Gastrocnemius medialis (tissue), 4 donors: ENCODE measurements at places on chromosomes 6 and 20.

DNA sequence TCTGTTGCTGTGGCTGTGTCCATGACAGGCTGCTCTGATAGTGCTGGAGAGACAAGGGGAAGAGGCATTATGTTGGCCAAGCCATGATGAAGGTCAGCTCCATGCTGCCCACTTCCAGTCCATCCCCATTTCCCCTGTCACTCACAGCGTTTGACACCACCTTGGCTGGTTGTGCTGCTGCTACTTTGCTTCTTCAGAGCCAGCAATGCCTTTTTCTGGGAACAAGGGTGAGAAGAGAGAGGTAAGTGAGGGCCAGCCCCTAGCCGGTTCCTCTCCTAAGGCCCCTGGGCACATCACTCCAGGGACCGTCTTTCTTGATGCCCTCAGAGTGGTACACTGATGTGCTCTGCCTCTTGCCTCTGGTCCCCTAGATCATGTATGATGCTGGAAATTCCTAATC, 2.0 kb downstream of the NELFE start:
- no peak for DNase-seq

GRCh38 chr6:36386495-36387439, 702 bp downstream of the ETV7 start:
- no peak for DNase-seq

DNA sequence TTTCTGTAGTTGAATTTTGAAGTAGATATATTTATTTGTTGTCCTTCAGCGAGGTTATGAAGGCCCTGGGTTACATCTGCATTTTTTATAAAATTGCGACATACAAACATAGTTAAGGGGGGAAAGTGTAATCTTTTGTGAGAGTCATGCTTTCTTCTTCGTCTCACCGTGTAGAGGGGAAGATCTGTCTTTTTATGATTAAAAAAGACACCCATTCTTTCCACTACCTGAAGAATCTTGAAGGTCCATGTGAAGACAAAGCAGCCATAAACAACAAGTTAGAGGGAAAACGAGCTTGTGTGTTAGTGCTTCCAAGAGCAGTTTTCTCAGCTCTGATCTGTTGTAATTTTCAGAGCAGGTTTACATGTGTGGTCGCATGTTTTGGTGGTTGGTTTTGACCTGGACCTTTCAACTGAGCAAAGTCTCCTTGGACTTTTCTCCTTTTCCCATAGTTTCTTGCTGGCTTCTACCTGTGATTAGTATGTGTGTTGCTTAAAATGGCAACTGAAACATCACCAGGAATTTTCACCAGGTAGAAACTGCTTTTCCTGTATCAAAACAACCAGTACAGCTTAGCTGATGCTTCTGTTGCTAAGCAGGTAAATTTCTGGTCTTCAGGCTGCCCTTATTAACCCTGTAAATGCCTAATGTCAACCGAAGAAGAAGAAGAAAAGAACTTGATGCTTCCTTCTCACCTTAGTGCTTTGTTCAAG, 37.3 kb downstream of the RREB1 start:
- DNase-seq: no peak

DNA sequence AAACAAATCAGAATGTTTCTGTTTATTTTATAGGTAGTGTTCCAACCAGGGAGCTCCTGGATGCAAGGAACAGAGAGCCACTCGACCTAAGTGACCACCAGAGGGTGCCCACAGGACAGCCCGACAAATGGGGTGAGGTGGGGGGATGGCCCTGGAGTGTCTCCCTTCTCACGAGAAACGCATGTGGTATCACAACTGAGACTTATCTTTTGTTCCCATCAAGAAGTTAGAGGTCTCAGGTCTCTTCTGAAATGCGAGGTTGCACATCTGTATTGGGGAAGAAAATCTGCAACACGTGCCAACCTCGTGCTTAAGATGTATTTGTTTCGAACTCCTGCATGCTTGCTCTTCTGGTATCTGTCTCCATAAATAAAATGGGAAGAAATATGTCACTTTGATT, 104.0 kb downstream of the ISM1 start:
- DNase-seq: no peak

GRCh38 chr20:53390770-53391169, 202.9 kb downstream of the ZNF217 start:
- DNase-seq: no peak

GRCh38 chr20:329851-330232, 4.5 kb downstream of the SOX12 start:
- no peak for DNase-seq

DNA sequence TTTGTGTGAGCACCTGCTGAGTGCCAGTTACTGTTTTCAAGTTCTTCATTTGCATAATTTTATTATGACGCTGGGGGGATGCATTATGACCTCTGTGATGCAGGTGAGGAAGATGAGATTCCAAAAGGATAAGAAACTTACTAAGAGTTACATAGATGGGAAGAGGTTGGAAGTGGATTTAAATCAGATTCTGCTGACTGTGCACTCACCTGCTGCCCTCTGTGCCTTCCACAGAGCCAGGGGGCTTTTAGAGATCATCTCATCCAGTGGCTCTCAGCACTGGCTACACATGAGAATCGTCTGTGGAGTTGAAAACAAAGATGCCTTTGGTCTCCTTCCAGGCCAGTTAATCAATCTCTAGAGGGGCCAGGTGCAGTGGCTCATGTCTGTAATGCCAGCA, 47.9 kb downstream of the TIAM2 start:
- DNase-seq: no peak

GRCh38 chr20:44151621-44152416, 35.2 kb downstream of the JPH2 start:
- peak; percentile 15 for DNase-seq

DNA sequence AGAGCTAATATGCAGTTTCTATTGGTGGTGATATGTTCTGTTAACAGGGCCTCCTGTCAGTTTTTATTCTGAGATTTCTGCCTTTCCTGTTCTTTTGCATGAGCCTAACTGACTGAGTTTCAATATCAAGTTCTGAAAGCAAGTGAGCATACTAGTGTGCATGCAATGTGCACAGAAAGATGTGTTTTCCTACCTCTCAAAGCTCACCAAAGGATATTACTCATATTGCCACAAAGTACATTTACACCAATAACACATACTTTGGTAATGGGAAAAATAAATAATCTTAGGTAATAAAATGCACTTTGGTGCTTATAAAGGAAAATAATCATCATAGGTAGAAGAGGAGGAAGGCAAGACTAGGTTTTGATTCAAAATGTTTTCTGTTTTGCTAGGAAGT, 195.0 kb downstream of the KHDC1L start:
- DNase-seq: no peak

DNA sequence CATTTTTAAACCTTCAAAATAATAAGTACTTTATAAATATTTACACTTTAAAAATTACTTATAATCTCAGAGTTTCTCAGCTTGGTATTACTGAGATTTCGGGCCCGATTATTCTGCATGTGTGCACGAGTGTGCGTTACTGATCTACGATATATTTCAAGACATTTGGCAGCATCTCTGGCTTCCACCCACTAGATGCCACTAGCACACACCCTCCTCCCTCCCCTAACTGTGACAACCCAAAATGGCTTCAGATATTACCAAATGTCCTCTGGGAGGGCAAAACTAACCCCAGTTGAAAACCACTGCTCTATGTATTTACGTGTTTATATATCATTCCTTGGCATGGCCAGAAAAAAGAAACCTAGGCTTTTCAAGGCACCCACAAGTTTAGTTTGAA, 95.9 kb downstream of the FYN start:
- no peak for DNase-seq

GRCh38 chr6:129382916-129383315, 327.1 kb downstream of the ARHGAP18 start:
- no peak for DNase-seq

- no peak for DNase-seq
Observed at GRCh38 chr6:167572841-167573271, 248.0 kb downstream of the TTLL2 start.

GRCh38 chr20:43988451-43988850, 73.8 kb downstream of the TOX2 start:
- DNase-seq: no peak

DNA sequence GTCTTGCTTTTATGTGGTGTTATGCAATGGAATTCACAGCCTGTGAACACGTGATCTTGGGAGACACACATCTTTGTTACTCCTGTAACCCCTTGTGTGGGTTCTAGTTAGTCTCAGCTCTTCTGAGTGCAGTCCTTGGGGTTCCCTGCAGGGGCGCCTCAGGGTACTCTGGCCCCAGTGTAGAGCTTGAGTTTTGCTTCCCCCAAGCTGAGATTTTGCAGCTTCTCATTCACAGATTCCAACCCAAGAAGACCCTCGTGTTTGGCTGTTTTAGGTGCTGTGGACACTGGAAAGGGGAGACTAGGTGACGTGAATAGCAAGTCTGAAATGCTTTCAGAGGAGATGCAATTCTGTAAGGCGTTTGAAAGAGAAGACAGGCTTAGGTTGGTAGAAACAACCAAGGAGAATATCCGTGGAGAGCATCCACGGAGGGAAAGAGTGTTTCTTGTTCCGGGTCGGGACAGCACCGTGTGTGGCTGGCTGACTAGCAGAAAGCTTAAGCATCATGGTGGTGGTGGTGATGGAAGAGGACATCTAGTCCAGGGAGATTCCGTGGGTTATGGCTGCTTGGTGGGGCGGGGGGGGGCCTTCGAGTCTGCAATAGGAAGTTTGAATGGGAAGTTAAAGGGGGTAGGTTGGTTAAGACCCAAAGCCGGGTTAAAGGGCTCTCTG, 30.1 kb downstream of the DUSP22 start:
- DNase-seq: no peak

GRCh38 chr6:10048370-10049297, 366.2 kb downstream of the TFAP2A start:
- DNase-seq: no peak

- no peak for DNase-seq
Observed at GRCh38 chr6:169965657-169966311, 214.4 kb downstream of the ERMARD start.

GRCh38 chr6:139425780-139426179, 51.3 kb upstream of the CITED2 start:
- no peak for DNase-seq

- no peak for DNase-seq
Observed at GRCh38 chr6:34723203-34723602, 26.6 kb upstream of the ILRUN start.

DNA sequence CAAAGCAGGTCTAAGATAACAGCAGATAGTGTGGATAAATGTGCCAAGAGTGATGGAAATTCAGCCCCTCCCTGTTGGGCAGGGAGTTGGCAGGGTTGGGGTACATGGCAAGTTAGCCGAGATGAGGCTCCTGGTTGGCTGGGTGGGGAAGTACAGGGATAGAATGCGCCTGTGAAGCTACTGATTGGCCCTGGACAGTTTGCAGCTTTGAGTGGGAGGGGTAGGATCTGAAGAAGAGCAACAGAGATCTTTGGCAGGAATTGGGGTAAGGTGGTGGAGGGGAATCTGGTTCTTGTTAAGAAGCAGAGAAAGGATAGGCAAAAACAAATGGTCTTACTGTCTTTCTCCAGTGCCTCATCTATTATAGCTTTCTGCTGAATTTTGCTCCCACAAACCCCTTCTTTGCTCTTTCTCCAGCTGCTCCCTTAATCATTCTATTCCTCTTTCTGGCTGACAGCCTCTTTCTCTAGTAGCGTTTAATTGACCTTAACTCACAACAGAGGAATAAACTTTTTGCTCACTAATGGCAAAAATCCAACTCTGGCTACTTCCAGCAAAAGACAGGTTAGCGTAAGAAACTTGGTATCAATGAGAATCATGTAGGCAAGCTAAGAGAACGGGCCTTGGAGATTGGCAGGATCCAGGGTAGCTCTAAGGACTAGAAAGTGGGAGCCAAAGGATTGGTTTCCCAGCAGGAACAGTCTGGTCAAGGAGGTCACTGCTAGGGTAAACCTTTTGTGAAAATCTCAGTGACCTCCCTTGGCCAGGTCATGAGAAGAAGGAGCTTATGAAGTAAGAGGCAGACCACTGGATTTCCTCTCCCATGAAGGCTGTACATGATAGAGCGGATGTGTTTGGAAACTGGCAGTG, 86.3 kb upstream of the CARMIL1 start:
- DNase-seq: peak; percentile 18

DNA sequence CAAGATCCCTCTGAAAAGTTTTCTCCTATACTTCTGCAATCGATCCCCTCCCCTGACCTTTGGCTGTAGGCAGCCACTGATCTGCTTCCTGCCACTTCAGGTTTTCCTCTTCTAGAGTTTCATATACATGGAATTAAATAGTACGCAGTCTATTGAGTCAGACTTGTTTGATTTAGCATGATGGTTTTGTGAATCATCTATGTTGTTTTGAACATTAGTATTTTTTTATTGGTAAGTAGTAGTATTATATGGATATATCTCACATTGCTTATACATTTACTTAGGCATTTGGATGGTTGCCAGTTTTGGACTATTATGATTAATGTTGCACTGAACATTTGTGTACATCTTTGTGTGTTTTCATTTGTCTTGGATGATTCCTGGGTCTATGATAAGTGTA, 518.0 kb downstream of the CD109 start:
- DNase-seq: no peak

GRCh38 chr6:11349880-11350279, 117.4 kb upstream of the NEDD9 start:
- no peak for DNase-seq

DNA sequence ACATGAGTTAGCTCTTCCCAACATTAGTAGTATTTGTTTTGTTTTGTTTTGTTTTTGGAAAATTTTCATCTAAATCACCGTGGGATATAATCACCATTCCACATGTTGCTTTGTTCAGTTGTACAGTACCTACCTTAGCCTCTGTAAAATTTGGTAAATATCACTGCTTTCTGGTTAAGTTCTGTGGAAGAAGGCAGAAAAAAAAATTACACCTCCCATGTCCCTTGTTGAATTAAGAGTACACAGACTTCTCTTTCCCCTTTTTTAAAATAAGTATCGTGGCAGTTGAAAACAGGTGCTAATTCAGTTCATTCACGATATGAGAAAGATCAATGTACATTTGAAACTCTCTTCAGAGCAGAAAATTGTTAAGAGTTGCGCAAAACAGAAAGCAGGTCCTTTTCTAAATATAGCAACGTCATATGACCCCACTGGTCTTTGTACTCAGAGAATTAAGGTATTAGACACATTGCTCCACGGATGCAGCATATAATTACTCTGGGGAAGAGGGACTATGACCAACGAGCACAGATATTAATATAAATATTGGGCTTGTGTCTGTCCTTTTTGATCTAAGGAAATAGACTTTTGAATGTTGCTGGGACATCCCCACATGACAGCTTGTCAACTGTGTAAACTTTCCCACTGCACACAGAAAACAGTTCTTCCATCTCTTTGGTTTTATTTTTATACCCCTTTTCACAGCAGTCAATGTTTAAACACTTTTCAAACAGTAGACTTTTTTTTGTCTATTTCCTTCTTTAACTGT, 58.6 kb upstream of the ZNF217 start:
- DNase-seq: no peak

DNA sequence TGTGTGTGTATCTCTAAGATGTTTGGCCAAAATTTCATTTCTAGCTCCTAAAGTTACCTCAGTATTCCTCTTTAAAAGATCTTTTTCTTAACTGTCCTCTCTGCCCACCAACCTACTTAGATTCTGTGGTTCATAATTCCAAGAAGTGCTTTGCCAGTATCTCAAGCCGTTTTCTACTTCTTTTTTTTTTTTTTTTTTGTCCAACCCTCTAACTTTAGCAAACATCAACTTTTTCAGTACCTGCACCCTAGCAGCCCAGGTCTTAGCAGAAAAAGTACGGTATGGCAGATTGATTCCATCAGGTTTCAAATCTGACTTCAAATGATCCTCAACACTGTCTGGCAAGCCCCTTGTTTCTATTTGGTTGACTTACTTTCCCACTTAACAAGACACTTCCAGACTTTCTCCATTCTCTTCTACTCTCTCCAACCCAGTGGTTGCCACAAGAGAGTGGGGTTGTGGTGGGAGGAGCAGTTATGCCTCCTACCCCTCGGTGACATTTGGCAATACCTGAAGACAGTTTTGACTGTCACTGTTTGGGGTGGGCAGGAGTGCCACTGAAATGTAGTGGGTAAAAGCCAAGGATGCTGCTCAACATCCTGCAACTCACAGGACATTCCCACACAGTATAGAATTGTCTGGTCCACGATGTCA, 10.8 kb upstream of the MAN1A1 start:
- no peak for DNase-seq
